ENCODE measurements at places on chromosomes 11 and 22. TPM values are rescaled to one million over a fixed set of nuclear protein-coding genes. Genes with fewer than 3 reads are reported as not detected.

GPHA2 gene
- polyA plus RNA-seq = not detected

LRRC4C gene
- not detected for polyA plus RNA-seq

CNTN5 gene
- polyA plus RNA-seq = not detected

DRD4 gene
- not detected for polyA plus RNA-seq

EWSR1 gene
- polyA plus RNA-seq = 141 TPM

PAX6 gene
- 0.05 TPM for polyA plus RNA-seq

TRIM3 gene
- polyA plus RNA-seq = 2.4 TPM

NRIP3 gene
- polyA plus RNA-seq = not detected

SLN gene
- not detected for polyA plus RNA-seq

GSTT2B gene
- polyA plus RNA-seq = not detected

C1QTNF4 gene
- not detected for polyA plus RNA-seq
